Fibroblast of skin of right quadriceps (primary cell): ENCODE measurements at places on chromosomes 7 and 10.

DNA sequence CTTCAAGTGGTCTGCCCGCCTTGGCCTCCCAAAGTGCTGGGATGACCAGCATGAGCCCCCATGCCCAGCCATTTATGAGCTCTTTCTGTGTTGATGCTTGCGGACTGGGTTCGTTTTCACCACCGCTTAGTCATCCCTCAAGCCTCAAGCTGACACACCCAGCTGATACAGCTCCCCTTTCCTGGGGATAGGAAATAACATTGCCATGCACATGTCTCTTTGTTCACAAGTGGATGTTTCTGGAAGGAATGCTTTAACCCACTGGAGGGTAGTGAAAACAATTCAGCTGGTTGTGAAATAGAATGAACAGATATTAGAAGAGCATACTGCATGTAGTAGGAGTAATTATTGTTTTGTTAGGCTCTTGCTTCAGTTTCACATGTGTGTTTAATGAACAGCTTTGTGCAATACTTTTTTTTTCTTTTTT lies 8.5 kb upstream of the METTL27 start:
- DNase-seq, result peak; percentile 98

DNA sequence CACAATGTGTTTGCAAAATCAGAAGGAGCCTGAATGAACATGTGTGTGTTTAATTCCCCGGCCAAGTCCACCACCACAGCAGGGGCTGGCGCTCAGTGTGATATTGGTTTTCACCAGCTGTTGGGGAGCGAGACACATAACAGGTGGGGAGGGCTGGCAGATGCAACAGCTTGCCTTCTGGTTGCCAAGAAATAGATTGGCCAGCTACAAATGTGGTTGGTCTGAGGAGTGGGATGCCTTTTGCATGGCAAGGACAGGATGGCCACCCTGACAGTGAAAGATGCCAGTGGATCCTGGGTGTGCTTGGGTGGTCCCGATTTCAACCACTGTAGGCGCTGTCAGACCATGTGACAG lies 292.5 kb upstream of the FZD8 start:
- DNase-seq, result no peak

DNA sequence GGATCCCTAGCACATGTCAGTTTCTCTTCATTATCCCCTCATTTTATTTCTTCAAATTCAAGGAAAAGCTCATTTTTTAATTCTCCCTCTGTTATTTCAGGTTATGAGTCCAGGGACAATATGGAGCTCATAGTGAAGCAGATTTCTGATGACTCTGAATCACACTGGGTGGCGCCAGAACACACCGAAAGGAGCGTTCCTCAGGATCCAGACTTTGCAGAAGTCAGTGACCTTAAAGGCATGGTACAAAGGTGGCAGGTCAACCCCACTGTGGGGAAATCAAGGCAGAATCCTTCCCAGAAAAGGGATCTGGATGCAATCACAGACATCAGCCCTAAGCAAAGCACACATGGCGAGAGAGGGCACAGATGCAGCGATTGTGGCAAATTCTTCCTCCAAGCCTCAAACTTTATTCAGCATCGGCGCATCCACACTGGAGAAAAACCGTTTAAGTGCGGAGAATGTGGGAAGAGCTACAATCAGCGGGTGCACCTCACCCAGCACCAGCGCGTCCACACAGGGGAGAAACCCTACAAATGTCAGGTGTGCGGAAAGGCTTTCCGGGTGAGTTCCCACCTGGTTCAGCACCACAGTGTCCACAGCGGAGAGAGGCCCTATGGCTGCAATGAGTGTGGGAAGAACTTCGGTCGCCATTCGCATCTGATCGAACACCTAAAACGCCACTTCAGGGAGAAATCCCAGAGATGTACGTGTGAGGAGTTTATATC lies 21.4 kb downstream of the ZKSCAN5 start:
- no peak for DNase-seq

DNA sequence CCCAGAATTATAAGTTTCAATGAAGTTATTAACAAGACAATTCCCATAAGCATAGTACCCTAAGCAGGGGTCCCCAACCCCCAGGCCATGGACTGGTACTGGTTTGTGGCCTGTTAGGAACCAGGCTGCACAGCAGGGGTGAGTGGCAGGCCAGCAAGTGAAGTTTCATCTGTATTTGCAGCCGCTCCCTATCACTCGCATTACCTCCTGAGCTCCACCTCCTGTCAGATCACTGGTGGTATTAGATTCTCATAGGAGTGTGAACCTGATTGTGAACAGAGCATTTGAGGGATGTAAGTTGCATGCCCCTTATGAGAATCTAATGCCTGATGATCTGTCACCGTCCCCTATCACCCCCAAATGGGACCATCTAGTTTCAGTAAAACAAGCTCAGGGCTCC lies 36.0 kb upstream of the KIAA1217 start:
- no peak for DNase-seq

GRCh38 chr10:103710490-103710889 lies 144.9 kb downstream of the SH3PXD2A start:
- no peak for DNase-seq

DNA sequence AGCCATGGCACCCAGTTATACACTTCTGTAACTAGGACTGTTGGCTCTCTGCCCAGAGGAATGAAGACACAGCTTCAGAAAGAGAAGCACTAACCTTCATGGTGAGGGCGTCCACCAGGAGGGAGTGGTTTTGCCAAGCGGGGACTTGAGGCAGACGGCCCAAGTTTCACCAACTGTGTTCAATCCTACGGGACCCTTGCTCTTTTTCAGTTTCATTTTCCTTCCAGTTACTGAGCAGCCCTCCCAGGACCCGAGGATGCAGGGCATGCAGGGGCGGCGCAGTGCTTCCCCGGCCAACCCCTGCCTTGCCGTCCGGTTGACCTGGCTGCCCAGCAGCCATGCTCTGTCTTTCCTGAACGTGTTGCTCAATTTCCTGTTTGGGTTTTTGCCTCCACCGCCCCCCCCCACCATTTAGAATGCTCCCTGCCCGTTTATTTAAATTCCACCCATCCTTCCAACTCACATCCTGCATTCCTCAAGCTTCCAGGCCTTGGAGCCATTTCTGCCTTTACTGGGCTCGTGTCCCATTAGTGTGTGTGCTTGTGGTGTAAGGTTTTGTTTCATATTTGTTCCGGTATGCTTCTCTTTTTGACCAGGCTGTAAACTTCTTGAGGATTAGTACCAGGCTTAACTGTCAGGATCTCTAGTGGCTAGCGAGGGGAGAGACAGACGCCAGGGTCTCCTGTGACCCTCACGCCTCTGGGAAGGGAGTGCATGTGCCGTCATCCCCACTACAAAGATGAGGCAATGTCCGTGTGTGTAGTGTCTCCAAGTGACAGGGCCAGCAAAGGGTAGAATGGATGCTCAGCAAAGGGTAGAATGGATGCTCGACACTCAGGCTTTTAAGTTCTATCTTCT lies 31.6 kb downstream of the IL15RA start:
- peak; percentile 93 for DNase-seq
